ENCODE measurements at places on chromosomes 2 and 18.

GRCh38 chr2:212732860-212733259 lies 194.3 kb upstream of the ERBB4 start:
- DNase-seq, result no peak

DNA sequence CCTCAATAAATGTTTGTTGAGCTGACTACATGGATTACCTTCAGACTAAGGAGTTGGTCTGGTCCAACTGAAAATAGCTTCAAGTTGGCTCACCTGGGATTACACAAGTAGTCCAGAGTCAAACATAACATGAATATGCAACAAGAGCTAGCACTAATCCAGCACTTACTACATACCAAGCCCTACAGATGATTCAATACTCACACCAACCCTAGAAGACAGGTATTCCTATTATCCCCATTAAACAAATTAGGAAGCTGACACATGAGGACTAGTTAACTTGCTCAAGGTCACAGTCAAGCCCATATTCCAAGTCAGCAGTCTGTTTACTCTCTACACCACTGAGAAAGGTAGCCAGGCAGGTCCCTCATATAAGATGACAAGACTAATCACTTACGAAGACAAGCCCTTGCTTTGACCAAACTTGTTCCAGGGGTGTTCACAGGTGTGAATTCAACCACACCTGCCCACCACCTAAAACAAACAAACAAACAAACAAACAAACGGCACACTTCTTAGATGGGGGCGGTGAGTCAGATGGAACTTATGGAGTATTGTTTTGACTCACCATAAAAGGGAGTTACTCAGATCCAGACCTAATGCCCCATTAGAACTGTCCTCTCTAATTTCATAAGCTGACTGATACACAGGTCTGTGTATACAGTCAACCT lies 29.1 kb downstream of the TMEM131 start:
- no peak for DNase-seq

DNA sequence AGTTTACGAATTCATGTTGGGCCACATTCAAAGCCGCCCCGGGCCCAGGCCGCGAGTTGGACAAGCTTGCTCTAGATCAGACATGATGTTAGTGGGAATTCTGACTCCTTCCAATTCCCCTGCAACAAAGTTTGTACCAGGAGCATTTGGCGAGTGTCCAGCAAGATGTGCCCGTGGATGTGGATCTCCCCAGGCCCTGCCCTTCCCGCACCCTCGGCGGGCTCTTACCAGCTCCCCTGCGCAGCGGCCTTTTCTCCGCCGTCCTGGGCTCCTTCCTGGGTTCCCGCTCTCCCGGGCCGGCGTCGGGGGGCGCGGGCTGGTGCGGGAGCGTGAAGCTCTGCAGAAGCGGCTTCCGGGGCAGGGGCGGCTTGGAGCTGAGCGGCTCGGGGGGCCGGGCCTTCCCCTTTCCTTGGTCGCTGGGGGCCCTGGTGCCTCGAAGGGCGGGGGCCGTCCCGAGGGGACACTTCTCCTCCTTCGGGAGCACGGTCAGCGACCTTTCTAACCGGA lies 90.8 kb upstream of the MGAT4A start:
- DNase-seq, result no peak

DNA sequence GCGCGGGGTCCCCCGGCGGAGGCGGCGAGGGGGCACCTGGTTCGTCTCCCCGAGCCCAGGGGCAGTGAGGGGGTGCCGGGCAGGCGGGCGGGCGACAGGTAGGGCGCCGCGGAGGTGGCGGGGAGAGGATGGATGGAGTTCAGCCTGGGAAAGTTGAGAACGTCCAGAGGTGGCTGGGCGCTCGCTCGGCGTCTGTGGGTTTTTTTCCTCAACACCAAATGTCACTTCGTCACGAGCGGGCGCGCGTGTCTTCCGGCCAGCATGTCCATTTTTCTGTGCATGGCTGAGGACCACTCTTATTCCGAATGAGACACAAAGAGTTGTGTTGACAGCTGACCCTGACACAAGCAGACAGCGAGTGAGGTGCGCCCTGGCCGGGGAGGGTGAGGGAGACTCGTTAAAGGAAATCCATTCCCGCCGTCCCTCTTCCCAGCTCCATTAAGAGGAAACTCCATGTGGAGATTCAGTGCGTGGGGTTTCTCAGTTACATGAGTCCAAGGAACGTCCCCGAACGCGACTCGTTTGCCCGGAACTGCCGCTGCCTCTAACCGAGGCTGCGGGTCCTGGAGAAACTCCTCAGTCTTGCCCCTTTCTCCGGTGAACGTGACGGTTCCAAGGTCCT lies 859 bp downstream of the GREB1L start:
- no peak for DNase-seq

- no peak for DNase-seq
Observed at GRCh38 chr2:57892920-57893319, 153.7 kb upstream of the VRK2 start.

GRCh38 chr18:74856928-74857327 lies 259.3 kb downstream of the ZNF407 start:
- DNase-seq, result no peak

- no peak for DNase-seq
Observed at GRCh38 chr2:42726680-42727079, 37.3 kb downstream of the OXER1 start.

DNA sequence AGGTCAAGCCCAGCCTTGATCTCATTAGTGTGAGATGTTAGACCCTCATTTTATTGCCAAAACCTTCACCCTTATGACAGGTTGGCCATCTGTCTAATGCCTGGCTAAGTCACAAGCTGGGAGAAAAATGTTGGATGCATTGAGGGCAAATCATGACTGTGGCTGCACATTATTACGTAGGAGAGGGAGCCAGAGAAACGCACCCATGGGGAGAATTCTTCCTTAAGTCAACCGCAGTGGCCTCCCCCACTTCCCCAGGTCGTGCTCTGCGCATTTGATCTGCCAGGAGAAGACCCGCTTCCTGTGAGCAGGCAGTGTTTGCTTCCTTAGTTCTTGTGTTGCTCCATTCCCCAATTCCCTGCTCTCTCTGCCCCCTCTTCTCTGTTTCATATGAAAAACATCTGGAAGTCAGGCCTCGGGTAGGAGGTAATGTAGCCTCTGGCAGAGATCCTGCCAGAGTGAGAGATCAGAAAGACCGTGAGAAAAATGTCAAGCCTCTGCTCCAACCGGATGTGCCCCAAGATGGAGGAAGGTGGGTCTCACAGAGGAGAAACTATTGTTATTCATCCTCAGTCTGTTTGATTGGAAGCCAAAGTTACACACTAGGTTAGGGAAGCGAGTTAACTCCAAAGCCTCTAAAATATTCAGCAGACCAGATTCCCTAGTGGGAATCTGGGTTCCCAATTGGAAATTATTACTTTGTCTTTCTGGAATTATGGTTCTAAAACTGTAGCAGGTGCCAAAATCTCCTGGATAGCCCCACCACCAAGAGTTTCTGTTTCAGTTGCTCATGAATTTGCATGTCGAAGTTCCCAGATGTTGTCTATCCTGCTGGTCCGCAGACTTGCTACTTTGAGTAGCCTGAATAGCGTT lies 144.3 kb upstream of the PELI1 start:
- no peak for DNase-seq

GRCh38 chr2:189234991-189235390 lies 55.4 kb upstream of the COL5A2 start:
- DNase-seq, result no peak

DNA sequence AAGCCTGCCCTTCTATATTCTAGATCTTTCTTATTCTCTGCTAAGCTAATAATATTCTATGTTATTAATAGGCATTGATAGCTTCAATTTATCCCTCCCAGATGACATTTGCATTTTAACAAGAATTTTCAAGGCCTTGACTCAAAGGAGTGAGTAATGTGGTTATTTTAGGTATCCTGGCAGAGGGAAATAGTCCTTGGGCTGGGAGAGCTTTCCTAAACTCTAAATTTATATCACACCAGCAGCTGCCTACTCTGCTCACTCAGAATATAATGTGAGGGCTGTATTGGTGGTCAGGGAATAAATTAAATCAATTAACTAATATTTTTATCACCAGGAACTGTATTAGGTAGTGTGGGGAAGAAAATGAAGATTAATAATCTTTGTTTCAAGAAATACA lies 74.8 kb upstream of the ADAM23 start:
- DNase-seq, result no peak

- DNase-seq, result no peak
Observed at GRCh38 chr2:55239656-55240222, 7.3 kb downstream of the RPS27A start.

Measured in chondrocyte (in vitro differentiated cells).